Chondrocyte (in vitro differentiated cells): ENCODE measurements at places on chromosomes 16 and 17. TPM values are rescaled to one million over a fixed set of nuclear protein-coding genes. Genes with fewer than 3 reads are reported as not detected.
A peak's percentile ranks its signal among the peaks of the same experiment; 100 is the strongest.

- DNase-seq, result peak; percentile 91
Measured at GRCh38 chr16:87392821-87393679, 914 bp downstream of the MAP1LC3B start.

DNA sequence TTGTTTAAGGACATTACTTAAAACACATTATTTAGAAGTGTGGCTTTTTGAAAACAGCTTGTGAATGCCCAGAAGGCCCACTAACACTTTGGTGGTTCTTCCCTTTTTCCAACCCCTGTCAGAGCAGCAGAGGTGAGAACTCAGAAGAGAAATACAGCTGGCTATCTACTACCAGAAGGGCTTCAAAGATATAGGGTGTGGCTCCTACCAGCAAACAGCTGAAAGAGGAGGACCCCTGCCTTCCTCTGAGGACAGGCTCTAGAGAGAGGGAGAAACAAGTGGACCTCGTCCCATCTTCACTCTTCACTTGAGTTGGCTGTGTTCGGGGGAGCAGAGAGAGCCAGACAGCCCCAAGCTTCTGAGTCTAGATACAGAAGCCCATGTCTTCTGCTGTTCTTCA lies 6.9 kb upstream of the RAPGEFL1 start:
- DNase-seq, result no peak

GRCh38 chr17:76191896-76192295 lies 48.4 kb downstream of the RNF157 start:
- no peak for DNase-seq

DNA sequence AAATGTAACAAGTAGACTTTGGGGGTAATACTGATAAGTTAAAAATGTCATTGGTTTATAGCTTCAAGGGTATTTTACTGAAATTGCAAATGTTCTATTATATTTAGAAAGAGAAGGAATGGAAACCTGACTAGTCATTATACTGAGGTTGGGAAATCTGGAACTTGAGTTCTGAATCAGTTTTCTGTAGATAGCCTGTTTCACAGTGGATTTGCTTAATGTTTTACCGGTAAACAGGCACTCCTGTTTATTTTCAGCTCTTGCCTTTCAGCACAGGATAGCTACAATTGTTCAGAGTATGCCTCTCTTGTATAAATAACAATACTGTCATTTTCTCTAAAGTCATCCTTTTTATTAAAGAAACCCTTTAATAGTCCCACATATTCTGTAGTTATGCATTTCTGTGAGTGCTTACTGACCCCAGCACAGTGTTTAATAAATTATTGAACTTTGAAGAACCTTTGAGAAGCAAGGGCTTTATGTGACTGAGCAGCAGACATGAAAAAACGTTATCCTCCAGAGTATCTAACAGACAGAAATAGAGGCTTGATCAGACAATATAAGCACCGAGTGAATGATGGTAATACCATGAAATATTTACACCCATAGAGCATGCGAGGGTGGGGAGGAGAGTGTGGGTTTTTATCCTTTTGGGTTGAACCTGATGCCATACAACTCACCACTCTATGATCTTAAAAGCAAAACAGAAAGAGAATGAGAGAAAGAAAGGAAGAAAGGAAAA lies 58.2 kb downstream of the FTO start:
- DNase-seq, result no peak

DNA sequence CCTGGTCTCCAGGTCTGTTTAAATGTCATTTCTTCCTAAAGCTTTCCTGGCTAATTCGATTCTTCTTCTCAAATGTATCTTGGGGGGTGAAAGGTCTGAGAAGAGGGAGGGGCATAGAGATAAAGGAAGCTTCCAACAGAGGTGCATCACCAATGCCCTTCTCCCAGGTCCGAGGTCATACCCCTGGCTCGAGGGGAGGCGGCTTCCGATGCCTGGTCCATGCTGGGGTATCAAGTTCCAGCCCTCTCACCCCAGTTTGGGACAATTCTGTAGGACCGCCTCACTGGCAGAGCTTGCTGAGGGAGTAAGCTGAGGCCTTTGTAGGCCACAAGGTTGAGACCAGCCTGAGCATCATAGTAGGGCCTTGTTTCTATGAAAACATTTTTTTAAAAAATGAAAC lies 10.3 kb upstream of the CEP20 start:
- DNase-seq, result no peak

- DNase-seq, result no peak
Measured at GRCh38 chr16:69564845-69565670, 708 bp upstream of the NFAT5 start.

- DNase-seq, result no peak
Measured at GRCh38 chr17:1878419-1879121, 48.8 kb downstream of the RPA1 start.

The KCNJ12 gene
- 2.2 to 2.8 TPM (median 2.5 TPM) in 3 replicates for total RNA-seq

The ZG16 gene
- total RNA-seq, result not detected in 3 replicates

The STX1B gene
- total RNA-seq, result 1.4 to 4.0 TPM (median 1.7 TPM) in 3 replicates

The KRT15 gene
- total RNA-seq, result not detected in 3 replicates

The DYNLRB2 gene
- not detected in 3 replicates for total RNA-seq

The FLYWCH1 gene
- total RNA-seq, result 36.1 to 47.1 TPM (median 38.6 TPM) in 3 replicates
